ENCODE measurements at places on chromosomes 11 and 22.
A peak's percentile ranks its signal among the peaks of the same experiment; 100 is the strongest.

GRCh38 chr11:67469508-67469811 lies 409 bp upstream of the TMEM134 start:
- DNase-seq: no peak

GRCh38 chr11:61507962-61508861 lies at the start of gene LRRC10B:
Gene LRRC10B, plus strand, starts transcription at chr11:61508749. Its CDS starts 250 bp downstream, at chr11:61508999.
- peak; percentile 21 for DNase-seq

- no peak for DNase-seq
Measured at GRCh38 chr11:128419012-128419767, 168.2 kb downstream of the ETS1 start.

DNA sequence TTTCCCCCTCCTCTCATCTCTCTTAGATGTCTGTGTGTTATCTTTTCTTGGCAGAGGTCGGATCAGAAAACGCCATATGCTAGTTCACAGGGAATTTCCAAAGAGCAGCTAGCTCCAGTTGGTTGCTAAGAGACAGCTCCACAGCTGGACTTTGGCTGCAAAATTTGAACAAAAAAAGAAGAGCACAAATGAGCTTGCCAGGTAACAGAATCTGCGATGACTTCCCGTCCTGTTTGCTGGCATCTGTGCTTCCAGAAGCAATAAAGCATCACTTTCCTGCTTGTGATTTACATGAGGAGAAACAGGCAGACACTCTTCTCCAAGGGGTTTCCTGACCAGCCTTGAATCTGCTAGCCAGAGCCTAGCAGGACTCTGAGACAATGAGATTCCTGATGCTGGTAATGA lies 596.0 kb upstream of the B3GAT1 start:
- DNase-seq: no peak

GRCh38 chr11:1217151-1217550 lies 5.7 kb upstream of the MUC5B start:
- no peak for DNase-seq

Data from activated CD8-positive, alpha-beta memory T cell treated with anti-CD3 and anti-CD28 coated beads, Interleukin-2, amount 50 U/mL, for 4 hours (primary cell).